NCI-H1105 treated with DMSO at 0.1 percent for 48 hours (cell line): ENCODE measurements at places on chromosomes 11 and 22.

GRCh38 chr11:18772211-18772610 lies 19.4 kb downstream of the PTPN5 start:
- DNase-seq, result no peak

- DNase-seq, result no peak
Observed at GRCh38 chr11:94028436-94028835, 7.3 kb downstream of the HEPHL1 start.

- peak; percentile 51 for DNase-seq
Observed at GRCh38 chr11:48307760-48308386, 1.9 kb downstream of the OR4S1 start.

GRCh38 chr11:6568191-6568918 lies 35.1 kb downstream of the RRP8 start:
- DNase-seq, result peak; percentile 91

DNA sequence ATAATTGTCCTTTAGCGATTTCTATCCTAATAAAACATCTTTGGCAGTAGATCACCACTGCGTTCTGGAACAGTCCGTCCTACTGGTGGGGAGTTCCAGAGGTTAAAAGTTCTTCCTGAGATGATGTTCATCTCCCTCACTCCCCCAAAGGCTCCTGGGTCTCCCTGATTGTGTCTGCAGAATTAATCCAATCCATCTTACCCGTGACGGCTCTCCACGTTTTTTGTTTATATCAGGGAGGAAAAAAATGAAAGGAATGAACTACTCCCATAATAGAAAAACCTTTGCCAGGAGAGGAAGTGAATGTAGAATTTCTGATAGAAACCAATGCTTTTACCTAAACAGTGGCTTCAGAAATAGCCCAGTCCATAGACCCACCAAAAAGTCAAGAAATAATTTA lies 81.6 kb downstream of the LARGE1 start:
- no peak for DNase-seq

- DNase-seq, result no peak
Observed at GRCh38 chr11:111476366-111476765, 35.8 kb downstream of the BTG4 start.

DNA sequence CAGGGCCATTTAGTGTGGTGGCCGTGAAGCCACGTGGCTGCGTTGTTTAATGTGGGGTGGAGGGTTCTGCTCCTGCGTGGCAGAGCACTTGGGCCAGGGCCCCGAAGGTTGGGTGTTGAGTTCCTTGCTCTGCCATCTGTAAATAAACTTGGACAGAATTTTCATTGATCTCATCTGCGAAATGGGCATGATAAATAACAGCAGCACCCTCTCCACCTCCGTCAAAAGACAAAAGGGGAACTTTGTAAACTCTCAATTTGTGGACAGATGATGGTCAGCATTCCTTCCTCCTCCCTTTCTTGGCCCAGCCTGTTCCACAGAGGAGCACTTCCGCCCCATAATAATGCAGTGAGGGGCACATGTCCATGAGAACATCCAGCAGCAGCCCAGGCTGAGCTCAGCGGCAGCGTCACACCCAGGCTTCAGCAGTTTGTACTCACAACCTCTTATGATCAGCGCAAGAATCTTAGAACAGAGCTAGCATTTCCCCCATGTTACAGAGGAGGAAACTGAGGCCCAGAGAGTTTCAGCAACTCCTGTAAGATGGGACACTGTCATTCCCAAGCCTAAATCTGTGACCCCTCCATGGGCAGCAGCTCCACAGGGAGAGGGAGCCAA lies 874.5 kb downstream of the BRD1 start:
- no peak for DNase-seq

GRCh38 chr22:22196018-22196533 lies 48.5 kb upstream of the VPREB1 start:
- DNase-seq, result no peak

GRCh38 chr11:94880216-94880615 lies 93.1 kb downstream of the CWC15 start:
- no peak for DNase-seq

DNA sequence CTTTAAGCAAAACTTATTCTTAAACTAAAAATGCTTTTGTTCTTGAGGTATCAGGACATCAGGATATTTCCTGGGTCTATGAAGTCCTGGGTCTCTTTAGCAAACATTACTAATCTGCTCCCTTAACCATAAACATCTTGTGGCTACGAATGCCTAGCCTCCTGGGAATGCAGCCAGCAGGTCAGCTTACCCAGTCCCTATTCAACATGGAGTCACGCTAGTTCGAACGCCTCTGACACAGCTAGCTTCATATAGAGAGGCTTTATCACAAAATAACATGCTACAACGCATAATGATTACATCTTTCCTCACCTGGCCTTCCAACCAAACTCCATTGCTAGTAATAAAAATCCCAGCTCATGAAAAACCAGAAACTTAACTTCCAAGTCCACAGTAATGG lies 17.5 kb upstream of the FIBIN start:
- no peak for DNase-seq

GRCh38 chr11:128648711-128649110 lies 45.2 kb upstream of the FLI1 start:
- no peak for DNase-seq

DNA sequence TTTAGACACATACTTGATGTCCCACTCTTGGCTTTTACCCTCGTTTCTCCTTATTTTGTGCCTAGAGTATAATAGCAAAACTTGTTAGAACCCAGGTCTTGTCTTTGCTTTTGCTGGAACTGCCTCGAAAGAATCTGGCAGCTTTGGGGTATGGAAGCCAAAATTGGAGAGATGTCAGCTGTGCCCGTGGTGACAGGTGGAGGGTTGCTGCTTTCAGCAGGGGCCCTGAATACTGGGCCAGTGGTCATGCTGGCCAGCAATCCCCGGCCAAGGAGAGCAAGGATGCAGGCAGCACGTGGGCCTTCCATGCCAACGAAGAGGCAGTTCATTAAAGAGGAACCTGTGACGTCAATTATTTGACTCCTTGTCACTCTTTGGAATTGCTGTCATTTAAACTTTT lies 181.1 kb downstream of the HIPK3 start:
- DNase-seq, result no peak

DNA sequence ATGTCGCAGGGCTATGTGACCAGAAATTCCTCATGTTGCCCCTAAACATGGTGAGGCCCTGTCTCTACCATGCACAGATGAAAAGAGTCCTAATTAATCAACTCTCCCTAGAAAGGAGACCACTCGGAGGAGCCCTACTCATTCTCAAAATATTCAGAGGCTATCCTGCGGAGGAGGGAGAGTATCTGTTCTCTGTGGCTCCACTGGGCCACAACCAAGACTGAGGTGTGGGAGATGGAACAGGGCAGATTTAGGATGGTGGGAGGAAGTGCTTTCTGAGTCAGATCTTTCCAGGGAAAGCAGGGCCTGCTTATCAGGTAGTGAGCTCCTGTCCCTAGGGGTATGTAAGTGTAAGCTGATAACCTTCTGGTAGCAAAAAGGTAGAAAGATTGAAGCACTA lies 37.0 kb upstream of the PRDM11 start:
- no peak for DNase-seq

DNA sequence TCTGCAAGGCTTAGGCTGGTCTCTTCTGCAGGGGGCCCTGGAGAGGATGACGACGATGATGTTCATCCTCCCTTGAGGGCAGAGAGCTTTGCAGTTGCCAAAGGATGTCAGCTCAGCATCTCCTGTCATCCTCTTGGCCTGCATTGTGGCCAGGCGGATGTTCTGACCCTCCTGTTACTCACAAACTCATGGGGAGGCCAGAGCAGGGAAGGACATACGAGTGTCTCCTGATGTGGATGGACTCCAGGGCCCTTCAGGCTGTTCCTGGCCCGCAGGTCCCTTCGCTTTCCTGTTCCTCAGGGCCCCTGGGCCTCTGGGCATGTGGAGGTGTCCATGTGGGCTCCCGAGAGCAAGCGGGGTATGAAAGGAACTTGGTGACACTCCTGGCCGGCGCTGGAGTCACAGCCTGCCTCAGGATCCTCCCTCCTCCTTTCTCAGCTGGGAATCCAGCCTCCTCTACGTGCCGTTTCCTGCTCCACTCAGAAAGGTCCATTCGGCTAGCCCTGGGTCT lies 8.5 kb downstream of the ADORA2A start:
- DNase-seq, result no peak

- DNase-seq, result no peak
Observed at GRCh38 chr22:50182176-50183081, 3.3 kb upstream of the TRABD start.

- no peak for DNase-seq
Observed at GRCh38 chr22:22388090-22388489, 120.5 kb downstream of the ZNF280B start.

- DNase-seq, result no peak
Observed at GRCh38 chr22:44604455-44604854, 97.5 kb upstream of the PRR5 start.

GRCh38 chr22:45772743-45773142 lies 101.1 kb downstream of the ATXN10 start:
- no peak for DNase-seq

- DNase-seq, result no peak
Observed at GRCh38 chr11:60125956-60126585, 37.6 kb downstream of the MS4A2 start.

DNA sequence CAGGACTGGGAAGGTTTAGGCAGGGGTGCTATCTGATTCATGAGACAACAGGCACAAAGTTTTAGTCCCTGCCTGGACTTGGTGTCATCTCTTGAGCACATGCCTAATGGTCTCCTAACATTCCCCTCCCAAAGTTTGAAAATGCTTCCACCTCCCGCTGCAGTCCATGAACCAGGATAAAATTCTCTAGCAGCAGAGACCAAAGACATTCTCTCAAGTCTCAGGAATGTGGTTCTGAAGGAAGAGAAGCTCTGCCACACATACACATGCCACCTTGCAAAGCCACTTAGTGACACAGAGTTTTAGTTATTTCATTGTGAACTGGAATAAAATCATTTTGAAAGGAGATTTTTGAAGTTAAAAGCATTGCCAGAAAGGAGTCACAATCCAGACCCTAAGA lies 15.5 kb downstream of the OR51B6 start:
- no peak for DNase-seq

GRCh38 chr11:22786475-22786874 lies 43.1 kb downstream of the SVIP start:
- no peak for DNase-seq

DNA sequence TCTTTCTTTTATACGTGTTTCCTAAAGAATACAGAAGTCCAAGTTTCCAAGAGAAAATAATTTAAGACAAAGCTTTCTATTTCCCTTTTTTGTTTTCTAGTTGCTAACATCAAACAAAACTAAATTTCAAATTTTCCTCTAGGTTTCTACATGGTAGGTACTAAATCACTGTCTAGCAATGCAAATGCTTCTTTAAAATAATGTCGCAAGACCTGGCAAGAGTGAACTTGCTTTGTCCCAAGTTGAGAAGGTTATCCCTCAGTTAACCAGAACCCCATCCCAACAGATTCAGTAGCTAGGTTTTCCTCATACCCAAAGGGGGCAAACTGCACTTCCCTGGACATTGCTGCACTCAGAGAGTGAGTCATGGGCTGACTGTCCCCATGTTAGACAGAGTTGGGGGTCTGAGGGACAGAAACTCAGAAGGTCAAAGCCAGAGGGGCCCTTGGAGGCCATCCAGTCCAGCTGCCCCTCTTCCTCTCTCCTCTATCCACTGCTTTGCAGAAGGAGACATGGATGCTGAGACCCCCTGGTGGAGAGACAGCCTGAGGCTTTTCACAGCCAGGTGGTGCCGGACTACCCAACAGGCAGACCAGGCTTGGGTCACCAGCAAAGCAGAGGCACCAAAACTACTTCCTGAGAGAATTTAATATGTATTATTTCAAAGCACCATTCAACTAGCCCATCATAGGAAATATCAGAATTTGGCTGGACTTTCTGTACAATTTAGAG lies 23.1 kb downstream of the OR2AT4 start:
- no peak for DNase-seq

- no peak for DNase-seq
Observed at GRCh38 chr11:3123761-3124733, 41.1 kb downstream of the OSBPL5 start.
